Kidney (tissue), 22 donors: ENCODE measurements at places on chromosomes 11 and 22. TPM values are rescaled to one million over a fixed set of nuclear protein-coding genes. Genes with fewer than 3 reads are reported as not detected.

DNA sequence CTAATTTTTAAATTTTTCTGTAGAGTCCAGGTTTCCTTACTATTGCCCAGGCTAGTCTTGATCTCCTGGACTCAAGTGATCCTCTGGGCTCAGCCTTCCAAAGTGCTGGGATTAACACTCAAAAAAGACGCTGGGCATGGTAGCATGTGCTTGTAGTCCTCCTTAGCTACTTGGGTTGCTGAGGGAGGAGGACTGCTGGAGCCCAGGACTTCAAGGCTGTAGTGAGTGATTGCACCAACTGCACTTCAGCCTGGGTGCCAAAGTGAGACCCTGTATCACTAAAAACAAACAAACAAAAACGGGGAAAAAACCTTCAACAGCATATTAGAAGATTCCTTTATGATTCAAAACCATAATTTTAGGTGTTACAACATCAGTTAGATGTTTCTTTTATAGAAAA is 44.6 kb downstream of the RSF1 start:
- no peak for DNase-seq

DNA sequence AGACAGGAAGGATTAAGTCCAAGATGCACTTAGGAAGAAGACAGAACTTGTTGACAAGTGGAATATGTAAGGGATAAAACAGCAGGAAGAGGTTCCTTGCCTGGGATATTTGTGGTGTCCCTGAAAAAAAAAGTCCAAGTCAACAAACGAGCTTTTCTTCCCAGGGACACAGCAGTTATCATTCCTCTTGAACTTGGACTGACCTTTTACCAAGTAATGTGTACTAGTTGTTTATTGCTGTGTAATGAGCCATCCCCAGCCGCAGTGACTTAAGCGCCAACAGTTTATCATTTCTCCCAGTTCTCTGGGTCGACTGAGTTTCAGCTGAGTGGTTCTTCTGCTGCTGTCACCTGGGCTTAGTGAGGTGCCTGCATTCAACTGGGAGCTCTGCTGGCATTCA is 37.0 kb downstream of the KREMEN1 start:
- peak; percentile 90 for DNase-seq

The RFPL2 gene
- total RNA-seq, result not detected

DNA sequence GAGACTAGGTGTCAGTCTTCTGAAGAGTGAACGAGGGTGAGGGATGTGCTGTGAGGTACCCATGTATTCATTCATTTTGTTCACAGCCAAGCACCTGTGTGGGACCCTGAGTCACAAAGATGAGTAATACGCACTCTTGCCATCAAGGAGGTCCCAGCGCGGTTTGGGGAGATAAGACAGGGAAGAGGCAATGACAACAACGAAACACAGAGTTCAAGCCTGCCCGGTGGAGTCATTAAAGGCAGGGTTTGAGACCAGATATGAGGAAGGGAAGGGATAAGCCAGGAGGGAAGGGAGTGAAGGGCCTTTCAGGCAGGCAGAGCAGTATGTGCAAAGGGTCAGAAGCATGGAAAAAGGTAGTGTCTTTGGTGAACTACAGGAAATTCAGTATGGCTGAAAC is 4.6 kb downstream of the DCHS1 start:
- DNase-seq, result no peak

DNA sequence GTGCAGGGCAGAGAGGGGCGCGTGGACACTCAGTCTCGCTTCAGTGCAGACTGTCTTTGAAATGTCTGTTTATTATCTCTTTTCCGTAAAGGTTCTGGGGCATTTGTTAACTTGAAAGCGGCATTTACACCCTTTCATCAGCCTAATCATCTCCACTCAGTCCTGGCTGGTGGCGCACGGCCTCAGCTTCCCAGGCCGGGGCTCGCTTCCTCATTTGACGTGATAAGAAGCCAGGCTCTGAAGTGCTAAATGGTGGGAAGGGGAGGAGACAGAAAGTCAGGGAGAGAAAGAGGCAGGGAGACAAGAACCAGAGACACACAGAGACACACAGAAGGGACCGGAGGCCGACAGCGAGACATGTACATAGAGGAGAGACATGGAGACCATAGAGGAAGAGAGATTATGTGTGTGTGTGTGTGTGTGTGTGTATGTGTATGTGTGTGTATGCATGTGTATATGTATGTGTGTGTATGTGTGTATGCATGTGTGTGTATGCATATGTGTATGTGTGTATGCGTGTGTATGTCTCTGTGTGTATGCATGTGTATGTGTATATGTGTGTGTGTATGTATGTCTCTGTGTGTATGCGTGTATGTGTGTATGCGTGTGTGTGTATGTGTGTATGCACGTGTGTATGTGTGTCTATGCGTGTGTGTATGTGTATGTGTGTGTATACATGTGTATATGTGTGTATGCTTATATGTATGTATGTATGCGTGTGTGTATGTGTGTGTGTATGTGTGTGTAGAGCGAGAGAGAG is 101.5 kb downstream of the ST3GAL4 start:
- DNase-seq, result no peak

The GGT1 gene
- total RNA-seq, result 169 TPM
